Mesothelial cell of epicardium (in vitro differentiated cells): ENCODE measurements at places on chromosomes 16 and 17.

DNA sequence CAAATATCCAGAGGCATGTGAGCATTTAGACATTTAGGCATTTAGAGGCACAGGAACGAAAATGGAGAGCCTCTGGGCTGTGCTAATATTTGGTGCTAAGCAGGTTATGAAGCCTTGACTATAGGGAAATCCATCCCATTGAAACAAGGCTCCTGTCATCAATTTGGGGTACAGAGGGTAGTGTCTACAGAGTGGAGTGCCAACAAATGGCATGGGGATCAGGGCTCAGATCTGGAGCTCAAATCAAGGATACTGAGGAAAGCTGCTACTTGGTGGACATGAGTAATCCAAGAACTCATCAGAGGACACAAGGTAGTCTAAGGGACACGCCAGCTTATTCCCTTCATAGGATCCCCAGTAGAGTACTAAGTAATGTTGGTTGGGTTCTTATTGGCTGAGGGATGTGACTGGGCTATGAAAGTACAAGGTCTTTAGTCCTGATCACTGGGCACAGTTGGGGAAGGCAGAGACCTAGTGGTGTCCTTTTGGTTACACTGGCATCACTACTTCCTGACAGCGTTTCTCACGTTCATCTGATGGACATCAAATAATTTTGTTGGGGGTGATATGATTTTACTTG is 5.2 kb downstream of the KRT10 start:
- no peak for DNase-seq

- no peak for DNase-seq
Observed at GRCh38 chr17:75390982-75391381, 14.5 kb downstream of the GRB2 start.

GRCh38 chr17:50051082-50051576 is 4.8 kb upstream of the ITGA3 start:
- no peak for DNase-seq

- DNase-seq, result no peak
Observed at GRCh38 chr16:27738596-27738995, 188.7 kb downstream of the KATNIP start.

DNA sequence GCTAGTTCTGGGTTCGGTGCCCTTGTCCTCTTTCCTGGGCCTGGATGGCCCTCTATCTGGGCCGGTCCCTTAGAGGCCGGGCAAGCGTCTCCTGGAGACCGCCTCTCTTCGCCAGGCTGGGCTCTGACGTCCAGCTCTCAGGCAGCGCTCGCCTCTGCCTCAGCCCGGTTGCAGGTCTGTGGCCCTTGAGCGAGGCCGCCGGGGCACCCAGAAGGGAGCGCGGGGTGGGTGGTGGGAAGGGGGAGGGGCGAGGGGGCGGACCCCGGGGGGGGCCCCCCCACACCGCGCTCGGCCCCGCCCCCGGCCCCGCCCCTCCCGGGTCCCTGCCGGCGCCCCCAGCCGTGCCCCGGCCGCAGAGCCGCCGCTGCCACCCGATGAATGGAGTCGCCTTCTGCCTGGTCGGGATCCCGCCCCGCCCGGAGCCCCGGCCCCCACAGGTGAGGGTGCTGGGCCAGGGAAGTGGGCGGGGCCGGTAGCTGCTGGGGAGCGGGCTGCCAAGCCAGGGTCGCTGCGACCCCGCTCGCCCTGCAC is at the start of gene ARHGAP23:
TSS of gene ARHGAP23 (plus strand) at position 353 of the 531 bp plus-strand sequence. CDS start at position 375, 22 bp downstream.
- DNase-seq, result no peak

- DNase-seq, result no peak
Observed at GRCh38 chr17:48262982-48263730, 155.6 kb downstream of the SNX11 start.

- DNase-seq, result no peak
Observed at GRCh38 chr17:39870776-39871175, 2.8 kb downstream of the ZPBP2 start.

DNA sequence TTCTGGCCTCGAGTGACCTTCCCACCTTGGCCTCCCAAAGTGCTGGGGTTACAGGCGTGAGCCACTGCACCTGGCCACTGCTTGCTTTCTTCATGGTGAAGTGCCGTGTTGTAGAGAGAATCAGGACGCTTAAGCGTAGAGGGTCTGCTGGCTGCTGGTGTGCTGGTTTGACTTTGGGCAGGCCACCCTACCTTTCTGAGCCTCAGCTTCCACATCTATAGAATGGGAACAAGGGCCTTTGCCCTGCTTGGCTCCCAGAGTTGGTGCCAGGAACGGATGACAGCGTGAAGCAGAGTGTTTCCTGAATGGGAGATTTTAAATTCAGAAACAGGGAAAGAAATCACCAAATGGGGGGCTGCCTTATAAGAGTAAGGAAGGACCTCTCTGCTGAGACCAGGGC is 60.9 kb downstream of the NKD1 start:
- DNase-seq, result no peak

DNA sequence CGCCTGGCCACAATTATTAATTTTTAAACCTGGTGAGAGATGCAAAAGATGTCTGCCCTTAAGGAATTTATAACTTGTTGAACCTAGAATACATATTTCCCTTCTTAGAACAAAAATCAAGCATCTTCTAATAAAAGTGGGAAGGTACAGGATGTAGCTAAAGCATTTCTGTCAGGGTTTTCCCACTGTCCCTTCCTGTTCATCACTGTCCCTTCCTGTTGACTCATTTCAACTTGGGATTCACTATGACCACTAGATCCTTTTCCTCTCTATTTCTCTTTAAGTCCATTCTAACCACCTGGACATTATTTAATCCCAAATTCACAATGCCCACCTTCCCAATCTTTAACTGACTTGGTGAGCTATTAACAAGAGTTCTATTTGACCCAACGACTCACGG is 33.9 kb upstream of the CDRT4 start:
- no peak for DNase-seq

DNA sequence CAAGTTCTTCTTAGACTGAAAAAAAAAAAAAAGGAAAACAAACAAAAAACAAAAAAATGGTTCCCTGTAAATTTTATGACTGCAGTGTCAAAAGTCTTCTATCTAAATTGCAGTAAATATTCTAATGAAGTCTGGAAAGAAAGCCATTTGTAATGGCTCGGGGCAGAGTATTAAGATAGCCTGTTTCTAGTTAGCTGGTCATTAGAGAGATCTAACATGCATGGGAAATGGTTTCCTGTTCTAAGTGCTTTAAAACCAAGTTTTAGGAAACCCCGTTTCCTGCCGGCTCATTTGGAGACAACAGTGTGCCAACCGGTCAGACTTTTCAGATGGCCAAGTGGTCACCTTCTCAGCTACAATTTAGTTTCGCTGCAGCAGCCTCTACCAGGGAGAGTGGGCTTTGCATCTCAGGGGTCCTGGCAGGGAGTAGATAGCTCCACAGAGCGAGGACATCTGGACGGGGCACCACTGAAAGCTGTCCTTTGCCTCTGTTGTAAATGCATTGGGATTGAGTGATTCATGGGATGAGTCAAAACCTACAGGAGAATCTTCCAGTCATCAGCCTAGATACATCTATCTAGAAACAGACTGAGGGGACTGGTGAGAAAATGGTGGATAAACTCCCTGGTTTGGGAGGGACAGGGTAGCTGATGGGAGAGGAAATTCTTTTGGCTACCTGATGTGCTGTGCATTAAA is 473.2 kb upstream of the SALL1 start:
- no peak for DNase-seq

- no peak for DNase-seq
Observed at GRCh38 chr16:67287960-67288359, 8.6 kb downstream of the PLEKHG4 start.

- no peak for DNase-seq
Observed at GRCh38 chr16:25063102-25063501, 47.9 kb upstream of the ARHGAP17 start.

- DNase-seq, result no peak
Observed at GRCh38 chr17:48357779-48358602, 72.0 kb downstream of the SKAP1 start.

DNA sequence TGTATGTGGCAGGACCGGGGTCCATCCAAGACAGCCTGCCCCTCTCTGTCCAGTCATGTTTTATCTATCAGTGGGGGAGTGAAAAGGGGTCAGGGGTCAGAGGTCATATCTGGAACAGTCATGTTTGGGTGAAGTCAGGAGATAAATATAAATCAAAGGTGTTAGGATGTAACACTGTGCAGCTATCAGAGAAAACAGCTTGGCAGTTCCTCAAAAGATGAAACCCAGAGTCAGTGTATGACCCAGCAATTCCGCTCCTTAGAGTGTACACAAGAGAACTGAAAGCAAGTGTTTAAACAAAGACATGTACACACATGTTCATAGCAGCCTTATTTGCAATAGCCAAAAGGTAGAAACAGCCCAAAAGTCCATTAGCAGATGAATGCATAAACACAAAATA is 361.3 kb downstream of the FOXL1 start:
- DNase-seq, result no peak

GRCh38 chr17:7972131-7972785 is 30.2 kb upstream of the GUCY2D start:
- no peak for DNase-seq

GRCh38 chr17:58215685-58216084 is 3.4 kb downstream of the MKS1 start:
- DNase-seq, result no peak

DNA sequence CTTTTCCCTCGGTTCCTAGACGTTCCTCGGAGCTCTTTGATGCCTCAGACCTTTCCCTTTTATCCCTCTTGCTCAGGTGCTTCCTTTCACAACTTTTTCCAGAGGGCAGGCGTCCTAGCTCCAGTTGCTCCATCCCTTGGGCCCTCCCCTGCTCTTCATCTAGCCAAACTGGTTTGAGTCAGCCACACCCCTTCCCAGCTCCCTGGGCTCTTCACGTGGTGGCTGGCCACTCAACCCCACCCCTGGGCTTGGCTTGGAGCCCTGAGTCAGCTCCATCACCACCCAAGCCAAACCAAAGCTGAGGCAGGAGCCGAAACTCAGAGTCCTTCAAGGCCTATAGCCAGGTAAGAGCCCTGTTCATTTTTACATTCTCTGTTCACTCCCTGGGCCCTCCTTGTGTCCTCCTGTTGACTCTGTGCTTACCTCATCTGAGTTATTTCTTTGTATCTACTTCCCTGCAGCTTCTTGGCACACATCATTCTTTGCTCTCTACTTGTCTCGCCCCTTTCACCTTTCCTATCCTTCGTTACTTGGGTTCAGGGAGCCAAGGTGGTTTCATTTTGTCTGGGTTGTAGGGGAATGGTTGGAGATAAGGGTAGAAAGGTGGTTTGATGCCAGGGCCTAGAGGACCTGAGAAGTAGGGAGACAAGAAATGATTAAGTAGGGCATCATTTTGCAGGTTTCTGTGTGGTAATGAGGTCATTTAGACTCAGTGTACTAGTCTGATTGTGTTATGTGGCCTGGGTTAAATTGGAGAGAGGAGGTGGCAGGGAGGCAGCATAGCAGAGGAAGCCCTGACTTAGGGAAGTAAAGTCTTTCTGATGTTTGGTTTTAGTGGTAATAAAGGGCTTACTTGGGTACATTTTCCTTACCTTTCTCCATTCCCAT is 7.6 kb upstream of the PHKG2 start:
- no peak for DNase-seq

DNA sequence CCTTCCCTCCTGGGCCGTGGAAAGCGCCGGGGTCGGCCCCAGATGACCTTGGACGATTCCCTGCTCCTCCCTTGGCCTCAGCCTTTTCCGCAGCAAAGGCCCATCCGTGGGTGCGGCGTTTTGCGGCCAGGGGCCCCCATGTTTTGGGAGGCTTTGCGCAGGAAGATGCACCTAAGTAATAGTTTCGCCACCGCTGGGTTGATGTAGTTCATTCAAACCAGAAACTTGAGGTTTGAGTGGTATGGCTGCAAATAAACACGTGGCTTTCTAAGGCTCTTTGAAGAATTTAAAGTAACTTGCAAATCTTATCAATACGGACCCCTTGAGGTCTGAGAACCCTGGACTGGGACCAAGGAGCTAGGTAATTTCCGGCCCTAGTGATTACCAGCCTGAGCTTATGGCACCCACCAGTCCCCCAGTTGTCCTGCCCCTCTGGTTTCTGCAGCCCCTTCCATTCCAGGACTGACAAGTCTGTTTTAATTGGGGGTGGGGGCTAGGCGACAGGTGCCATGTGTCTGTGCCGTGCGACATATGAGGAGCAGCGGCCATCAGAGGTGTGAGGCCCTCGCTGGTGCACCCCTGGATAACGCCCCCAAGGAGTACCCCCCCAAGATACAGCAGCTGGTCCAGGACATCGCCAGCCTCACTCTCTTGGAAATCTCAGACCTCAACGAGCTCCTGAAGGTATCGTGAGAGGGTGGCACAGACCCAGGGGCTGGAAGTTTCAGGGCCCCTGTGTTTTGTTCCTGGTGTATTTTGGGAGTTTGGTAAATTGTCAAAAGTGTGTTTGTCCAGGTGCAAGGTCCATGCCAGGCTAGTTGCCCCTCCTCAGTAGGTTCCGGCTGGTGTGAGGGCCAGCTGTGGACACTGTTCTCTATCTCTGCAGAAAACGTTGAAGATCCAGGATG is 834 bp downstream of the MRPL12 start:
- no peak for DNase-seq

DNA sequence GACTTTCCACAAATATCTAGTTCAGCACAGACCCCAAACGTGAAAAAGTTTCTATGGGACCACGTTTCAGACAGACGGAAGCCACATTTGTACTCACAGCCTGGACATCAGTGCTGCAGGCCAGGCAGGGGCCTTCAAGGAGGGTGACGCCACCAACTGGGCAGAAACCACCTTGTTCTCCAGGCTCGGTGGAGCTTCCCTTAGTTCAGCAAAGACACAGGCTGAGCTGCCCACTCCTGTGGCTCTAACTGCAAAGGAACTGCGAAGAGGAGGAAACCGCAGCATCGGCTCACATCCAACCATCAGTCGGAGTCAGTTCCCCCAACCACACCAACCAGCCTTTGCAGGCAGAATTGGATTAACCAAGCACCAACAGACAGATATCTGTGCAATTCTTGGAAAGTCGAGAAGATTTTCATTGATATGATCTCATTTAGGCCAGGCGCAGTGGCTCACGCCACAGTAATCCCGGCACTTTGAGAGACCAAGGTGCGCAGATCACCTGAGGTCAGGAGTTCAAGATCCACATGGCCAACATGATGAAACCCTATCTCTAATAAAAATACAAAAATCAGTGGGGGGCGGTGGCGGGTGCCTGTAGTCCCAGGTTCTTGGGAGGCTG is 73.3 kb upstream of the CNEP1R1 start:
- no peak for DNase-seq

DNA sequence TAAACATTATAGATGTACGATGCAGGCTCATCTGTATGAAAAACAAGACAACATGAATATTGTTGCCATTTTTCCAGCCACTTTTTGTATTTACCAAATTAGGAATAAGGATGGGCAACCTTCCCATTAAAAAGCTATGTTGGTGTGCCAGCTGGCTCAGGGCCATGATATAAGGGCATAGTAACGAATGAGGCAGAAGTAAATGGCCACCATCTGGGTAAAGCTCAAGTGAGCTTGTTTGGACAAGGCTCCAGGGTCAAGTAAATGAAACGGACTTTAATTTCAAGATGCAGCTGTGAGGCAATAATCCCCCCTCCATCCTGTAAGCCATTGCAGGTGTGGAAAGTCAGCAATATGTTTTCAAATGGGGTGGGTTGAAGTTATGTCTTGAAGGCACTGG is 930.9 kb upstream of the CDH8 start:
- no peak for DNase-seq
